ENCODE measurements at places on chromosomes 5 and 9. TPM values are rescaled to one million over a fixed set of nuclear protein-coding genes. Genes with fewer than 3 reads are reported as not detected.

TSSK1B gene
- total RNA-seq: not detected

DNA sequence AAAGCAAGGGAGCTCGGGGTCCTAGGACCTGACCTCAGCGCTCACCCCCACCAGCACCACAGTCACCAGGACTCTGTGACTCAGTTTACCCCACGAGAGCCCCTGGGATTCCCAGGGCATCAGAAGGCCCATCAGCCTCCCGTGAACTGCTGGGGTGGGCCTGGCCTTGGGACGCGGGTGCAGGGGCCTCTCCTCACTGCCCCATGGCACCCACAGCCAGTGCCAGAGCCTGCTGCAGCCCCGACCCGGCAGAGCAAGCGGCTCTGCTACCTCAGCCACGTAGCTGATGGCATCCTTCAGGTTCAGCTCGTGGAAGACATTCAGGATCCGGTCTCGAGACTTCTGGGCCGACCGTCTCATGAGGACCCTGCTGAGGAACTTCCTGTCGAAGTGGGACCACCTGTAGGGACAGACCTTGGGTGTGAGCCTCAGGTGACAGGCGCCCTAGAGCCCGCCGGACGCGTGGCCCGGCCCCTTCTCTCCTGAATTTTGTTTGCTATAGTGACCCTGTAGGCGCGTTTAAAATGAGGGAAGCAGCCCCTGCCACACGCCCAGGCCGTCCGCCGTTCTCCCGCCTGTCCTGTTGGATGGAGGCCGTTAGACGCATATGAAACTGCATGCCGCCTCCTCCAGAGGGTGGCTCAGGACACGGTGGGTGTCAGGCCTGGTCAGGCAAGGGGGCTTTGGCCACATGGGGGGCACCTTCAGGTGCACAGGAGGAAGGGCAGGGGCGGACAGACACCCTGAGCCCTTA, 36.8 kb downstream of the EXOC3 start:
- no peak for DNase-seq

GRCh38 chr5:118008779-118009178, 979.6 kb downstream of the DTWD2 start:
- no peak for DNase-seq

GRCh38 chr5:146027751-146028150, 77.6 kb downstream of the PLAC8L1 start:
- DNase-seq: no peak

GRCh38 chr5:102921341-102922044, 166.4 kb downstream of the PAM start:
- no peak for DNase-seq

DNA sequence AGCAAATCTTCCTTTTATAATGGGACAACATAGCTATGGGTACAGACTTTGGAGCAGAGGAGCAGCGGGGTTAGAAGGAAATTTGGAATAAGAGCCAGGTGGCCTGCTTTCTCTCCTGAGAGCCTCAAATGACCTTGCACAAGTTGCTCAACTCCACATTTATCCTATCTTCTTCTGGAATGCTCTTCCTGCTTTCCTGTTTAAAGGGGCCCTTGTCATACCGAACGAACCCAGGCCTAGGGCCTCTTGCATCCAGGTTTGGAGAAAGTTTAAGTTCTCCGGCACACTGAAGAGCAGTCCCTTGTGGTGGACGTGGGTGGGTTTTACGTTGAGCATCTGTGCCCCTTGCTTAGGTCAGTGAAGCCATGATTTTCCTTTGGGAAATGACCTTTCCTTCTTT, 197.9 kb upstream of the NR3C1 start:
- DNase-seq: no peak

GRCh38 chr9:95336281-95336680, 18.8 kb upstream of the FANCC start:
- peak; percentile 43 for DNase-seq

DNA sequence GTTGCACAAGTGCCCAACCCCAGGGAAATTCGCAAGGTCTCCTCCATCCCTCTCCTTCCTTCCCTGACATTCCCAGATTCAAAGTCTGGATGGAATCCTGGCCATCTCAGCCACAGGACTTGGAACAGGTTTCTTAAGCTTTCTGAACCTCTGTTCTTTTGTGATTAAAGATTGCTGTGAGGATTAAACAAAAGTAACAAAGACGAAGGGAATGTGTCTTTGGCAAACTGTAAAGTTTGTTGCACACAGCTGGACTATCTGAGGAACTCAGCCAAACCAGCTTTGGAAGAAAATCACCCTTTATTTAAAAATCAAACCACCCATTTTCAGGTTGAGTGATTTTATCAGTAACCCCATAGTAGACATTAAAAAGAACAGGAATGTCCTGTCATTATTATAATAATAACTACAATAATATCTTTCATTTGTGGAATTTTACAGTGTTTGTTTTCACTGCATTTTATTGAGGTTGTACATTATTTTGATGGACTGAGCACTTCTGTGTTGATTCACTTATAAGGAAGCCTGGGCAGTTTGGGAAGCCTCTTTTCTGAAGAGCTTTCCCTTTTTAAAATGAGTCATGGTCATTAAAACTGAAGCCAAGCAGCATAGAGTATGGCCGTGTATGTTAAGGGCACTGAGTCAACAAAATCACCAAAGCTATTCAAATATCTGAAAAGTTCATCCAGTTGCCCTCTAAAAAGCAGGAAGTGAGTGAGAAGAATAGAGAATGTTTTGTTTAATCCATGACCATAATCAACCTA, 310.2 kb downstream of the AGTPBP1 start:
- no peak for DNase-seq

Measured in activated CD4-positive, alpha-beta memory T cell treated with anti-CD3 and anti-CD28 coated beads for 36 hours (primary cell).